Airway epithelial cell (primary cell): ENCODE measurements at places on chromosomes 4 and X. TPM values are rescaled to one million over a fixed set of nuclear protein-coding genes. Genes with fewer than 3 reads are reported as not detected.

CFAP97 gene
- total RNA-seq: 21.9 and 23.5 TPM in 2 replicates

RBMXL3 gene
- total RNA-seq: not detected in 2 replicates

GASK1B gene
- total RNA-seq: 3.2 and 3.4 TPM in 2 replicates

XKRX gene
- 1.1 and 1.6 TPM in 2 replicates for total RNA-seq

TRIM75 gene
- not detected in 2 replicates for total RNA-seq

RAB40A gene
- total RNA-seq: 0.14 TPM in 1 of 2 replicates, not detected in the other

GYPA gene
- not detected in 2 replicates for total RNA-seq

VSIG4 gene
- not detected in 2 replicates for total RNA-seq

AP1AR gene
- 14.2 and 19.2 TPM in 2 replicates for total RNA-seq

TKTL2 gene
- not detected in 2 replicates for total RNA-seq
